ENCODE measurements at places on chromosomes 16 and 17. TPM values are rescaled to one million over a fixed set of nuclear protein-coding genes. Genes with fewer than 3 reads are reported as not detected.
A peak's percentile ranks its signal among the peaks of the same experiment; 100 is the strongest.

CASKIN1 gene
- total RNA-seq = not detected

ZFP3 gene
- total RNA-seq = 0.54 TPM

TCF25 gene
- total RNA-seq = 127 TPM

RMI2 gene
- 5.8 TPM for total RNA-seq

SARM1 gene
- 3.4 TPM for total RNA-seq

CD300C gene
- total RNA-seq = not detected

SLC12A3 gene
- total RNA-seq = not detected

SLC5A10 gene
- total RNA-seq = not detected

DNA sequence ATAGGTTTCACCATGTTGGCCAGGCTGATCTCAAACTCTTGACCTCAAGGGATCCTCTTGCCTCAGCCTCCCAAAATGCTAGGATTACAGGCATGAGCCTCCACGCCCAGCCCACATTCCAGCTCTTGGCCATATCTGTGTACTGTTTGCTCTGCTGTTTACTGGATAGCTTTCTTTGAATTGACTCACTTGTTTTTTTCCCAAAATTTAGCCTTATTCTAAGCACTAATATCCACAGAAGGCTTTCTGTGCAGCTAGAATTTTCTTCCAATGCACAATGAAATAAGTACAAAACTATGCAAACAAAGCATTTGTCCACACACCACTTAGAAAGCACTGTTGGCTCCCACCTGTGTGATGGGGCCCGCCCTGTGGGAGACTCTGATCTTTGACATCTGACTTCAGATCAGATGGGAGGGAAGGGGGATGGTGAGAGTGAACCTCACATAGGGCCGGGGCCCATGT is 72.2 kb downstream of the CLEC16A start:
- H3K36me3 ChIP-seq = peaks cover 16% of the 10 kb centered on the region
- no peaks in the 10 kb centered on the region for H3K27me3 ChIP-seq
- peak overlapping the region; percentile 60 for H3K27ac ChIP-seq
- peak; percentile 28 for DNase-seq

DNA sequence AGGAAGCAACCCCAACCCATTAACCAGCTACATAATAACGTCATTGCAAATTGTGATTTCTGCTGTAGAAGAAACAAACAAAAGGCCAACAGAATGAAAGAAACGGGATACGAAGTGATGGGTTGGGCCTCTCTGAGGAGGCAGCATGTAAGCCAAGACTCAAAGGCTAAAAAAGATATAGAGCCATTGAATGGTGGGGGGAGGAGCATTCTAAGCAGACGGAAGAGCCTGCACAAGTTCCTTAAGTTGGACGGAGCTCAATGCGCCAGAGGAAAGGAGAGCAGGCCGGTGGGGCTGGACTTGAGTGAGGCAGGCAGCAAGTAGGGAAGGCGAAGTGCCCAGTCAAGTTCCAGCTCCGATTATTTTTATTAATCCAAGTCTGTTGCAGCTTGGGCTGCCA is 160.3 kb downstream of the SHISA9 start:
- H3K36me3 ChIP-seq = no peaks in the 10 kb centered on the region
- DNase-seq = no peak
- no peak overlapping the region for H3K27ac ChIP-seq
- no peaks in the 10 kb centered on the region for H3K27me3 ChIP-seq

DNA sequence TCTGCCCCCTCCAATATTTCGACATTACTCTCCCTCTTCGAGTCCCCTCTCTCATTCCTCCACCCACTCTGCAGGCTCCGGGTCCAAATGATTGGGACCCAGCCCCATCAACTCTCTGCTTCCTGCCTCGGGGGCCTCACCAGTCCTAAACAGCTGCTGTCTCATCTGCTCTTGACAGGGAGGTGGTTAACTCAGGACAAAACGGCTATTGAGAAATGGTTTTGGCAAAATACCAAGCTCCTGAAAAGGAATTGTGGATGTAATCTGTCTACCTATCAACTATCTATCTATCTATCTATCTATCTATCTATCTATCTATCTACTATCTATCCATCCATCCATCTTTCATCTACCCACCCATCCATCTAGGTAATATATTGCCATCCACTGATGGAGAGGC is 2.2 kb downstream of the CD300H start:
- no peak overlapping the region for H3K27ac ChIP-seq
- no peaks in the 10 kb centered on the region for H3K36me3 ChIP-seq
- DNase-seq = no peak
- H3K4me3 ChIP-seq = no peak overlapping the region

GRCh38 chr16:85574672-85575475 is 38.2 kb upstream of the GSE1 start:
- H3K36me3 ChIP-seq = peaks cover 4% of the 10 kb centered on the region
- peaks cover 23% of the 10 kb centered on the region for H3K4me1 ChIP-seq
- H3K27ac ChIP-seq = no peak overlapping the region
- DNase-seq = no peak
- no peaks in the 10 kb centered on the region for H3K27me3 ChIP-seq

GRCh38 chr16:25366078-25366477 is 108.4 kb upstream of the ZKSCAN2 start:
- no peak overlapping the region for H3K4me3 ChIP-seq
- no peaks in the 10 kb centered on the region for H3K4me1 ChIP-seq
- H3K36me3 ChIP-seq = no peaks in the 10 kb centered on the region
- no peak overlapping the region for H3K27ac ChIP-seq
- no peaks in the 10 kb centered on the region for H3K27me3 ChIP-seq

GRCh38 chr17:59627770-59628171 is 8.1 kb downstream of the CLTC start:
- no peak overlapping the region for H3K4me3 ChIP-seq
- no peaks in the 10 kb centered on the region for H3K27me3 ChIP-seq
- no peak overlapping the region for H3K27ac ChIP-seq
- DNase-seq = no peak
- peaks cover 3% of the 10 kb centered on the region for H3K36me3 ChIP-seq
- peaks cover 19% of the 10 kb centered on the region for H3K4me1 ChIP-seq

- no peaks in the 10 kb centered on the region for H3K4me1 ChIP-seq
- no peaks in the 10 kb centered on the region for H3K36me3 ChIP-seq
- no peak overlapping the region for H3K4me3 ChIP-seq
- no peak for DNase-seq
These were observed 212.7 kb downstream of the MRTFB start for GRCh38 chr16:14283786-14284185.

- no peak overlapping the region for H3K27ac ChIP-seq
- no peak overlapping the region for H3K4me3 ChIP-seq
These were observed 87.3 kb upstream of the IRX5 start for GRCh38 chr16:54843424-54843750.

DNA sequence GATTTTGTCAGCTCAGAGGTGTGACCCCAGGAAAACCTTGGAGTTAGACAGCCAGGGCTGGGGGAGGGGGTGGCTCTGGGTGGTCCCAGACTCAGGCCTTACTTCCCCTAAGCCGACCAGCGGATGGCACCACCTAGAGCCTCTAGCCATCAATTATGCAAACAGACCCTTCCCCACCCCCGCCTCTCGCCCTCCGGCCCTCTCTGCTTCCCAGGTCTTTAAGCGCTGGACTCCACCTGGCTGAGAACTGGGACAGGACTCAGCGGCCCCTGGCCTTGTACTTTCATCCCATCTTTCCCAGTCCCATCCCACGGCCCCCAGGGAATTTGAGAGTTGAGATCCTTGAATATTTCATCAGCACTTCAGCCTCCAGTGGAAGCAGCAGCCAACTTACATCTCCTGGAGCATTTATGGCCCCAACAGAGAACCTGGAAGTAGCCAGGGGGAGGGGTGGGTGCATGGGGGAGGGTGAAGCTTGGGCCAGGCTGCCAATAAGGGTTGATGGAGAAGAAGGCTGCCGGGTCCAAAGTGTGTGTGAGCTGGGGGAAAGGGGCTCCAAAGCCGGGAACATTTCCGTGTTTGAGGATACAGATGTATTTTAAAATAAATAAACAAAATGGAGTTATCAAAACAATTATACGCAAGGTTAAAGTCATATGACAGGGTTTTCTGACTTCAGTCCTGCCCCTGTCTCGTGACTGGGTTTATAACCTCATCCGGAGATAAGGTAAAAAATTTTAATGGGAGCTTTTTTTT is 7.5 kb upstream of the JUP start:
- H3K27me3 ChIP-seq = 0 out of 2 replicates have a peak, but pooled peaks cover under 1% of the 10 kb centered on the region
- peak overlapping the region; percentile 90 for H3K27ac ChIP-seq
- H3K4me3 ChIP-seq = no peak overlapping the region
- peak; percentile 59 for DNase-seq

All from IMR-90 (cell line).